ENCODE measurements at places on chromosomes 6 and 20. TPM values are rescaled to one million over a fixed set of nuclear protein-coding genes. Genes with fewer than 3 reads are reported as not detected.

TFAP2A gene
- polyA plus RNA-seq, result not detected

GSTA4 gene
- 4.1 TPM for polyA plus RNA-seq

SRSF12 gene
- polyA plus RNA-seq, result 0.41 TPM

RCAN2 gene
- not detected for polyA plus RNA-seq

TRIM10 gene
- polyA plus RNA-seq, result not detected

PRR18 gene
- polyA plus RNA-seq, result not detected

PTGIS gene
- not detected for polyA plus RNA-seq

C20orf144 gene
- polyA plus RNA-seq, result not detected

GTSF1L gene
- 1.2 TPM for polyA plus RNA-seq

YTHDF1 gene
- 17.4 TPM for polyA plus RNA-seq

OPN5 gene
- polyA plus RNA-seq, result not detected
